ENCODE measurements at places on chromosomes 7 and 10.

DNA sequence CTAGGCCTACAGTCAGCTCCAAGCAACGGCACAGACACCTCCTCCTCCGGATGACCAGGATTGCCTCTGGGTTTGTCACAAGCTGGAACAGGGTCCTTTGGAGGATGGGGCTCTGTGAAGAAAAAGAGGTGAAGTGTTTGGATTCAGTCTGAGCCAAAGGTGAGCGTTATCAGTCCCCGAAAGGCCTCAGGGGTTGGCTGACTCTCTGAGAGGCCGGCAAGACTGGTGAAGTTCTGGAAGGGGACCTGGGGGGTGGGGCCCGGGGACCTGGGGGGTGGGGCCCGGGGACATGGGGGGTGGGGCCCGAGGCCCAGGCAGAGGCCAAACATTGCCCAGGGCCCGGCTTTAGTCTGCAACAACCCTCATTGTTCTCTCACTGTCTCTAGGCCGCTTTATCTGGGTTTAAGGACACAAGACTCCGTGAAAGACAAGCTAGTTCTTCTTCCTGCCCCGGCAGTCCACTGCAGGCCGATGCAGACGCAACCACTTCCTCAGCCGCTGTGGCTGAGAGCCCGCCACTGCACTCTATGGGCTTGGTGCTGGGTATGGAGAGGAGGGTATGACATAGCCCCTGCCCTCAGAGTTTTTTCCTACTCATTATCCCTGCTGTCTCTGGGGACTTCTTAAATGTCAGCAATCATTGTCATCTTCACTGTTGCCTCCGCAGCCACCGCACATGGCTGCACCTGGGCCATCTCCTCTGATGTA is 27.4 kb upstream of the PSAP start:
- peak; percentile 34 for DNase-seq

DNA sequence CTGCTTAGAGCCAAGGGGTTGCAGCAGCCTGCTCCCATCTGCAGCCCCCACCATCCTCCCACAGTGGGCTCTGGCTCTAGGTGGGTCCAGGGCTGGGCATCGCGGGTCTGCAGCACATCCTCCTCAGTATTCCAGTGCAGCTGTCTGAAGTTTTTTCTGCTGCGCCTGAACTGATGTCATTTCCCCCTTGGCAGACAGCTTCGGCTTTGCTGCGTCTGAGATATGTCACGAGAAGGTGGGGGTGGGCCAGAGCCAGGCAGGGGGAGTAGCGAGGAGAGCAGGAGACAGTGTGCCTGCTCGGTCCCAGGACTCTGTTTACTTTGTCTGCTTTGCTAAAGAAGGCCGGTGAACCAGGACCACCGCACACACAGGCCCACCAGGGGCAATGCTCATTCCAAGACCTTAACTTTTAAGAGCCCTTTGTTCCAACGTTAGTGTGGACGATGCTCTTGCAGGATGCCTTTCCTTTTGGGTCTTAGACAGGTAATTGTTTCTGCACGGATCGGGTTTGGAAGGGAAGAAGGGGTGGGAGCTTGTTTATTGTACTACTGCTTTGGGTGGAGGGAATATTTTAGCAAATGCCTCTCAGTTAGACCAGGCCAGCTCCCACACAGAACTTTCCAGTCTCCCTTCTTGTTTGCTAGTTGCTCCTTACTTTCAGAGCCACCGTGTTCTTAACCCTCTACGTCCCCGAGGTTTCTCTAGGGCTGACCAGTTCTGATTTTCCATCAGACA is 32.4 kb downstream of the WBP1L start:
- DNase-seq = peak; percentile 81

DNA sequence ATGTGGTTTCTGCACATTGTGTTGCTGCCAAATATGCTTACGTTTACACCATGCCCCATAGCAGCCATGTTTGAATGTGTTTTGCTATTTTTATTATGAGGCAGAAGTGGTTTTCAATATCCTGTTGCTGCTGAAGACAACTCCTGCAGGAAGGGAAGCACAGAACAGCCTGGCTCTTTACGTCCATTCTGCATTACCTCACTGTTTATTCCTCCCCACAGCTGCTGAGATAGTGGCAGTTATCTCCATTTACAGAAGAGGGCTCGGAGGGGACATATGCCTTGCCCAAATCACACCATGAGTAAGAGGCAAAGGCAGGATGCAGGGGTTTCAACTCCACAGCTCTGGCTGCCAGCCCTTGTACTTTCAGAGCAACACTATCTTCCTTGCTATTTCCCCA is 35.3 kb downstream of the PLPP4 start:
- no peak for DNase-seq

DNA sequence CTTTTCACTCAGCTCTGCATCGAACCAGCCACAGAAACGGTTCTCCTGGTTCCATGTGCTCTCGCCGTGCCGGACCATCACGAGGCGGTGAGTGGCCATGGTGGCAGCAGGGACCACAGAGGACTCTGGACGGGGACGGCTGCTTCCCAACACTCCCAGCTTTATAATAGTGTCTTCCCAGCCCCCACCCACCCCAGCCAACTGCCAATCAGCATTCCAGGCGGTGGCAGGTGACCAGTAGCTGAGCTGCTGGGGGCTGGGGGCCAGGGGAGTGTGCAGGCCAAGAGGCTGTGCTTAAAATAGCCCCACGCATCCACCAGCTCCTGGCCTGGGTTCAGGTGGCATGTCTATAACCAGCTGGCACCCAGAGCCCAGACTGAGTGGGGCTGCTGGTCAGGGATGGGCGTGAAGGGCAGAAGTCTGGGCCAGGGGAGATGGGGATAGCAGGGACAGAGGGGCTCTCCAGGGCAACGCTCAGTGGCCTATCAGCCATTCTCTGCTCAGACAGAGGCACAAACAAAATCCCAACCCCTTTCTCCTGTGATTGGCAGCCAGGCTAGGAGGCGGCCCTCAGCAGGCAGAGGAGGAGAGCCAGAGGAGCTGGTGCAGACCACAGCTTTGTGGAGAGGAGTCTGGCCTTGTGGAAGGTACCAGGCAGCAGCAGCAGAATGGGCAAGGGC is at the start of gene PGAM2:
Gene PGAM2, minus strand, starts transcription at position 137 of the 680 bp plus-strand sequence. Its CDS starts 38 bp downstream, at position 99.
- no peak for DNase-seq

- DNase-seq = no peak
These were observed 22.1 kb upstream of the OPN4 start for GRCh38 chr10:86632009-86632800.

GRCh38 chr10:102549549-102549948 is 45.8 kb downstream of the SUFU start:
- DNase-seq = no peak

- no peak for DNase-seq
These were observed 258.0 kb downstream of the GALNT17 start for GRCh38 chr7:71389976-71390375.

DNA sequence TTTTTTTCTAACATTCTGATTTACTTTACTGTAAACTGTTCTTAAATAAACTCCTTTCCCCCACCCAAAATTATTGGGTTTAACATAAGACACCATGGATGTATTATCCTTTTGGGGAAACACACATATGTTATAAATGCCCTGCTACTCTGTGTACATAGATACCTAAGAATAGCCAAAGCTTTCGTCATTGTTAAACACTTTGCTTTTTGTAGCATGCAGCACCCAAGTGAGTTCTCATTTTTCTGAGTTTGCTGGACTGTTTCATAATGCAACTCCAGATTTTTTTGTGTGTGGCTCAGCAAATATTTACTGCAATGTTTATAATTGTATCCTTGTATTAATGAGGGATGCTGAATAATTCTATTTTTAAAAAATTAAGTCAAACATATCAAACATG is 86.9 kb downstream of the VTI1A start:
- DNase-seq = no peak

GRCh38 chr7:80047856-80048459 is 86.7 kb upstream of the GNAI1 start:
- no peak for DNase-seq

DNA sequence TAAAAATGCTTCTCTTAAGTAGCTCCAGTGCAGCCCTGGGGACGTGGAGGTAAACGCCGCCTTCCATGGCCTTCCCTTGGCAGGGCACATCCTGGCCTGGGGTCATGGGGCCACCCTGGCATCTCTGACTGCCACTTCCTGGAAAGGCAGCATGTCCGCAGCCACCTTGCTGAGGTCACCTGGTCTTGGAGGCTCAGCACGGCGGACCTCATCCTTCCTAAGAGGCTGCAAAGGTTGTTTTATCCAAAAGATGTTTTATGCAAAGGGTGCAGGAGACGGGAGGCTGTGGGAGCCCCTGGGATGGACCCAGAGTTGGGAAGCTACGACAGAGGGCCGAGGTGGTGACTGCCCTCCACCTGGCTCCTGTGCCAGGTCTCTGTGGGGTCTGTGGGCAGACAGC is 106.0 kb downstream of the TCERG1L start:
- no peak for DNase-seq

DNA sequence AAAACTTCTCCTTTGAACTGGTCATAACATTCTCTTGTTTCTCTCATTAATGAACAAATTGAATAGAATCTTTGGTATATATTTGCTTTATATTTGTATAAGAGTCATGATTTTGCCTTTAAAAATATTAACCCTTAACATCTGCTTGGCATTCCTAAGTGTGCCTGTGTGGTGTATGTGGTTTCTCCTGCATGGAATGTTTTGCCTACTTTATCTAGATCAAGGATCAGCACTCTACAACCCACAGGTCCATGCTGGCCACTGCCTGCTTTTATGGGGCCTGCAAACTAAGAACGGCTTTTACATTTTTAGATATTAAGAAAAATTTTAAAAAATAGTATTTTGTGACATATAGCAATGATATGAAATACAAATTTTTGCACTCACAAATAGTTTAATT is 4.3 kb upstream of the LAMB4 start:
- no peak for DNase-seq

DNA sequence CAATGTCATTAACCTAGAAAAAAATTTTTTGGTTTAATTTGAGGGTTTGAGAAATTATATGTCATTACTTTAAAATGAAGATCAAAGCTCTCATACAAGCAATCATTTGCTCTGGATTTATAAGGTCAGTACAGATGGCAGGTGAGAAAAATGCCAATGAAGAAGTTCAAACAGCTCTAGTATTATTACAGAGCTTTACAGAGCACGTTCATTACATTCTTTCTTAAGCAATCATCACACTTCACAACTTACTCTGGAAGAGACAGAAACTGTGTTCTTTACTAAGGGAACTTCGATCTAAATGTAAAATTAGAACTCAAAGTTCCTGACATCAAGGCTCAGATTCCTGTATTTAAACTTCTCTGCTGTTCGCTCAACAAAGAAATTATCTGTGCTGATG is 153.4 kb downstream of the ATE1 start:
- no peak for DNase-seq

- DNase-seq = no peak
These were observed 12.9 kb upstream of the HOXA13 start for GRCh38 chr7:27212497-27213432.

GRCh38 chr10:96236090-96236478 is 35.3 kb downstream of the BLNK start:
- DNase-seq = no peak

DNA sequence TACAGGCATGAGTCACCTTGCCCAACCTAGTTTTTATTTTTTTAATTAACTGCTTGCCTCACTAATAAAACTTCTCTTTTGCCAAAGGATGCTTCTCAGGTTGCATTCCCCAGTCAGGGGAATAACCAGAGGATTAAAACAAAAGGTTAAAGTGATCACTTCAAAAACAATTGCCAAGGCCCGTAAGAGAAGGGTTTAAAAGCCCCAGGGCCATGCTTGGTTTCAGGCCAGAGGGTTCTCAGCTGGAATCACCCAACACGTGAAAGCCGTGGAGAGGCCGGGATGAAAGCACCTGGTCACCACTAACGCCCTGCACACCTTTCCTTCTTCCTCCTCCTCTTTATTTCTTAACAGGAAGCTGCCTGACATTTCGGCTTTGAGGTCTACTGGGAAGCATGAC is 587.5 kb downstream of the PTPRN2 start:
- DNase-seq = no peak
